ENCODE measurements at places on chromosomes 1 and 21. TPM values are rescaled to one million over a fixed set of nuclear protein-coding genes. Genes with fewer than 3 reads are reported as not detected.

The SH3BGR gene
- total RNA-seq: 12.2 TPM

The LMX1A gene
- total RNA-seq: 8.7 TPM

The UBL4B gene
- not detected for total RNA-seq

The GNG4 gene
- total RNA-seq: 14.9 TPM

The TINAGL1 gene
- total RNA-seq: not detected

The ATP6V1G3 gene
- not detected for total RNA-seq

The PTGFR gene
- not detected for total RNA-seq
